ENCODE measurements at places on chromosomes 7 and 10. TPM values are rescaled to one million over a fixed set of nuclear protein-coding genes. Genes with fewer than 3 reads are reported as not detected.

- DNase-seq, result peak; percentile 38
These were observed 111.2 kb downstream of the GALNT11 start for GRCh38 chr7:152136686-152137085.

Gene GATA3
- not detected for total RNA-seq

DNA sequence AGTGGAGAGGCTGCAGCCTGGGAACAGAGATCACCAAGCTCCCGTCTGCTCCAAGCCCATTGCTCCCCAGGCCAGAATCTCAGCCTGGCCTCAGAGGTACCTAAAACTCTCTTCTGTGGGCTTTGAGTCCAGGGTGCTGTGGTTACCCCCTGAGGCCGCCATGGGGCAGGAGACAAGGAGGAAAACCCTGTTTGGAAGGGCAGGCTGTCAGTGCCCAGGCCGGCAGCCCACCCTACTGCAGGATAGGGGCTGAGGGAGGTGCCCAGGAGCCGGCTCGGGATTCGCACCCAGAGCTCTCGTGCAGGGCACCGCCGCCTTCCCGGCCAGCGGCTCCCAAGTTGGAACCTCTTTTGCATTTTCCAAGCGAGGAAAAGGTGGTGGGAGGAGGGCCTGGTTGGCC is 24.5 kb downstream of the UNCX start:
- DNase-seq, result no peak

GRCh38 chr10:88810196-88810961 is 7.8 kb downstream of the LIPM start:
- peak; percentile 32 for DNase-seq

DNA sequence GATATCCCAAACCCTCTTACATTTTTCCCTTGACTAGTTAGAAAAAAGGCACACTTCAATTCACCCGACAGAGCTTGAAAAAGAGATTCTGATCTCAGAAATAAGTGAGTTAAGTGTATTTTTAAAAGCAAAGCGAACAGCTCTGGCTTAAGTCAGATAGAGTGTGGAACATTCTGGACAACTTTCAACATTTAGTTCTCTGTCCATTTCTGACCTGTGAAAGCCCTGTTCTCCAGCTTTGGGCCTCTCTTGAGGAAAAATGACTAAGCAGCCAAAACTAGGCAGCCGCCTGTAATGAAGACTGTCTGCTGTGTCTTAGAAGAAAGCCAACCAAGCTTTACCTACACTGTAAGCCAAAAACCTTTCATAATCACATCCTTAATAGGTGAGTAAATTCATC is 50.5 kb downstream of the CDK6 start:
- peak; percentile 75 for DNase-seq

Gene OPN1SW
- total RNA-seq, result not detected

Data from tongue (tissue), 3 donors.